ENCODE measurements at places on chromosomes 5 and 9.

GRCh38 chr5:78747705-78748359 lies 99.3 kb upstream of the LHFPL2 start:
- no peak for DNase-seq

DNA sequence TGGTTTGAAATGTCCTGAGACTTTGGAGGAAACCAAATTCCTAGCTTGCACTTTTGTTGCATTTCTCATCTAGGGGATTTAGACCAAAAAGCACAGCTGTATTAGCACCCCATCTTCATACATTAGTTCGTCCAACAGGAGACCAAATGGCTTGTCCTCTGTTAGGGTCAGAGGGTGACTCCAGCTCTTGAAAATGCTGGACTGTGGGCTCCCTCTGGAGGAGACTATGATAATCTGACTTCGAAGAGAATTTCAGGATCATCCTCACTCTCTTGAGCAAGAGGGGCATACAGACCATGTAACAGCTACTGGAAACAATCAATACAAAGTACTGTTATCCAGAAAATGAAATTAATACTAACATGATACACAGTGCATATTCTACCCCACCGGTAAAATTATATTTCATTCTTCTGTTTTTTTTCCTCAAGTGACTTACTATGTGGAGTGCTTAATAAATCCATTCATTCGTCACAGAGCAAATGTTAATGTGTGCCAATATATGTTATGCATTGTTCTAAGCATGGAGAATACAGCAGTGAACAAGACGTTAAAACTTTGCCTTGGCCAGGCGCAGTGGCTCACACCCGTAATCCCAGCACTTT lies 63.7 kb upstream of the PPP2CA start:
- peak; percentile 73 for DNase-seq

DNA sequence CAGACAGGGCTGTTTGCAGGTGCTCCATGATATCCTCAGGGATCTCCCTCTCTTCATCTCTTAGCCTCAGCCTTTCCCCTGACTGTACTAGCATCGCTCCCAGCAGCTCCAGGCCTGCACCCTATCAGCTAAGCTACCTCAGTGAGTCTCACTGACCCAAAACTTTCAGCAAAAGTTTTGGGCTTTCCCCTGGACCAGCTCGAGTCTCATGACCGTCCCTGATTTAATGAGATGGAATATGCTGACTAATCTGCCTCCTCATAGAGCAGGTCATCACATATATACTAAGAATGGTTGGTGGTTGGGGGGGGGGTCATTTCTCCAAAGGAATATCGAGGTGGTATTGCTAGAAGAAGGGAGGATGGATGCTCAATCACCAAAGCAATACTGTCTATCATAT lies 151.5 kb downstream of the NR3C1 start:
- no peak for DNase-seq

- DNase-seq, result peak; percentile 88
Measured at GRCh38 chr5:15501091-15501791, 1.3 kb downstream of the FBXL7 start.

- DNase-seq, result no peak
Measured at GRCh38 chr5:93741136-93741811, at the start of gene POU5F2. Gene POU5F2 (minus strand): TSS chr5:93741600. CDS start chr5:93741563, 37 bp downstream.

- no peak for DNase-seq
Measured at GRCh38 chr5:39191216-39191615, 28.1 kb downstream of the FYB1 start.

DNA sequence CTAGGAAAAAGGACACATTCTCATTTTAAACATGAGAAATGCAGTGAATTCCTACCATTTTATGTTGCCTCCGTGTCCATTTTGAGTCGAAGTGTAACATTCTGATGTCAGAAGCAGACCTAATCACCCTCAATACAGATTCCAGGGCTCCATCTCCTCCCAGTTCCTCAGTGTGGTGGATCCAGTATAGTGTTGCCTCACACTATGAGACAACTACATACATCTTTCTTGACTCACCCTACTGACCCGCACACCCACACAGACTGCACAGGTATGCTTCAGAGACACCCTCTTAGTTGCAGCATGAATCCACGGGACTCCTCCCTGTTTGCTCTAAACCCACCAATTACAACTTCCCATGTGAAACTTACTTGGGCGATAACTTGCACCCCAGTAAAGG lies 564.9 kb downstream of the SEMA5A start:
- DNase-seq, result no peak

GRCh38 chr9:85258823-85259370 lies 482.9 kb downstream of the AGTPBP1 start:
- DNase-seq, result peak; percentile 92

- no peak for DNase-seq
Measured at GRCh38 chr5:126868338-126869004, 91.5 kb downstream of the LMNB1 start.

GRCh38 chr9:86464242-86464641 lies 110.0 kb upstream of the TUT7 start:
- DNase-seq, result no peak

DNA sequence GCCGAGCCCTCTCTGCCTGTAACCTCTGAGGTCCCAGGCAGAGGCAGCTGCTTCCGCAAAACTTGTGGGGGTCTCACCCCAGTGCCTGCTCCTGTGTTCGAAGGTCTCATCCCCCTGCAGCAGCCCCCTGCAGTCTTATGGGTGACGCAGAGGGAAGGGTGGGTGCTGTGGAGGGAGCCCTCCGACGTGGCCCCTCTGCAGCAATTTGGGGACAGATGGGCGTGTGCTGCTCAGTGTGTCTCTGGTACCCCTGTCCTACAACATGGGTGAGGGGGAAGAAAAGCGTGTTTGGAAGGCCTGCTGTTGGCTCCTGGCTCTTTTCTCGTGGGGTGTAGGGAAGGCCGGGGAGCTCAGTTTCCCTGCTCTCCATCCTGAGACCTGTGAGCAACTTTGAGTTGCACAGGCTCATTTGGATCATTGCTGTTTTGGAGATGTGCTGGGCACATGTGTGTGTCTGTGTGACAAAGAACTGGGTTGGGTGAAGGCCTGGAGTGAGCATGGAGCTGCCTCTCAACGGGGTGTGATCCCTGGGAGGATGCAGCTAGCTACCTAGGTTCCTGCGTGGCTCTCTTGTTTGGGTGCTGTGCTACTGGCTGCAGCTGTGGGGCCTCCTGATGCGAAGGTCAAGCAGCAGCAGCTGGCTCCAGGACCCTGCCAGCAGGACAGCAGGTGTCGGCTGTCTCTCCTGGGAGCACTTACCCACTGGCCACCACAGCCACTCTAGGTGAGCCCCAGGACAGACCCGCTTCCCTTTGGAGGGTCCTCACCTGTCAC lies 179.6 kb upstream of the PITX1 start:
- no peak for DNase-seq

DNA sequence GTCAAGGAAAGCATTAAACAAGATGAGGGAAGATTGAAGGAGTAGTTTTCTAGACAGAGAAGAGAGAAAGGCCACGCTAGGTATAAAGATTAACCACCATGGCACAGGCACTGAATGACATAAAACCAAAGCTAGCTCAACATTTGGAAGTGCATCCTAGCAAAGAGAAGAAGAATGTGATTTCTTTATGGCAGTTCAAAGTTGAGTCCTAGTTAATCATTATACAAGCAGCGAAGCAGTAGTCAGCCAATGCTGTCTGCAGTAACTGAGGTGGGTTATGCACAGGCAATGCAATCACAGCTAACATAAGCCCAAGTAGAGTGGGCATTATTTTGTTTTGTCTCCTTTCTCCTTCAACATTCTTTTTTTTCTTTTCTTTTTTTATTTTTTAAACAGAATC lies 24.0 kb upstream of the ANKRD31 start:
- no peak for DNase-seq

- no peak for DNase-seq
Measured at GRCh38 chr5:95720094-95720786, 10.9 kb upstream of the RHOBTB3 start.

- DNase-seq, result no peak
Measured at GRCh38 chr5:32563614-32564013, 21.7 kb upstream of the SUB1 start.

DNA sequence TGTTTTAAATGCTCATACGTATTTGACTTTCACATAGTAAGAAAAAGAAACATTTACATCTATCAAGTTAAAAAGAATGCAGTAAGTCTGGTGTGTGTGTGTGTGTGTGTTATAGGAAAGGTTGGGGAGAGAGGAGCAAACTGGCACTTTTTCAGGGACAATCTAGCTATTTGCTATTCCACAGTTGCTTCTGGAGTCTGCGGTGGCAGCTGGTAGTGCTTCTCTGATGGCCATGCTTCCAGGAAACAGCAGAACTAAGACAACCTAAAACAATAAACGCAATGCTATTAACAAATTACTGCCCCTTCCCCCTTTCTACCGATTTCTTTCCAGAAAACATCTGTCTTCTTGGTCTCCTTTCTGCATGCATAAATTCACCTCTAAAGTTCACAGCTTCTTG lies 70.0 kb upstream of the CDH10 start:
- no peak for DNase-seq

DNA sequence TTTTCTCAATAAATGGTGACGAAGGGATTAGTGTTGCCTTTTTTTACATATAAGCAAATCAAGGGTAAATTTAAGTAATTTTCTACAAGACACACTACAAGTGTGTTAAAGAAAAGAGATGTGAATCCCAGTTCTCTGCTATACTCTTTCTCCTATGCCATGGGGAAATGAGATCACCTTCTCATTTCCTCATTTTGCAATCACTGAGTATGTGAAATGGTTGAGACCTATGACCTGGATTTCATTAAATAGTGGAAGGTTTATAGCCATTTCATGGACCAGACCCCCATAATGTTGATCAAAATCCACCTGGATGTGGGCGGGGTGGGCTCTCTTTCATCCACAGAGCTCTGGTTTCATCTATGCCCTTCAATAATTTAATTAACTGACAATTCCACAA lies 66.9 kb upstream of the SLIT3 start:
- DNase-seq, result no peak

DNA sequence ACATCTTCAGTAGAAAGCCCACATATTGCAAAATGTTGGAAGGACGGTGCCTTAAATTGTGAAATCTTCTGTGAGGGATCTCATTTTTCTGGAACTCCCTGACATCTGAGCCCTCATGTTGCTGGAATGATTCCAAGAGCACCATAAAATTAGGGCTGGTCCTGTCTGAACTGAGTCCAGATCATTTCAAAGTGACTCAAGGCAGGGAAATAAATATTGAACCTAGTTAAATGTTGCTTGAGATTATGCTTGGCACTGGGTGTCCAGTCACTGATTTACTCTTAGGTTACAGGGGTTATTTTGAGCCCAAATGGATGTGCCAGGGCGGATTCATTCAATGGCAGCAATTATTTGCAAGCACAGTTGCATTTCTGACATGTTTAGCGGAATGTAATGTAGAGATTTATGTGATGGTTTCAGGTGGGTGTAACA lies 437.0 kb downstream of the PIK3R1 start:
- no peak for DNase-seq

- DNase-seq, result no peak
Measured at GRCh38 chr5:112703866-112704820, 33.5 kb upstream of the APC start.

DNA sequence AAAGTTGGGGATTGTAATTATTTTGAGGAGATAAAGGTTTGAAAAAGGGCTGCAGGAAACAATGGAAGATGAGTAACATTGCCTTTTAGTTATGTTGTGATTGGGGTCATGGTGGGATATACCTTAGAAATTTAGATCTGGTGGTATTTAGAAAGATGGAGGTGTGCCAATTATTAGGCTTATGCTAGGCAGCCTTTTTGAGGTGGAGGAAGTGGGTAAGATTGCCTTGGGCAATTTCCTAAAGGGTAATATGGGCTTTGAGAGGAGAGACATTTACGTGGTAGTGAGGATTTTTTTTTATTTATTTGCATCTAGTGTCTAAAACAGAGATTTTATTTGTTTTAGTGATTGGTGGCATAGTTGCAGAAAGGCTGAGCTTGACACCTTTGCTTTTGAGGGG lies 10.5 kb downstream of the HSPA4 start:
- DNase-seq, result no peak

DNA sequence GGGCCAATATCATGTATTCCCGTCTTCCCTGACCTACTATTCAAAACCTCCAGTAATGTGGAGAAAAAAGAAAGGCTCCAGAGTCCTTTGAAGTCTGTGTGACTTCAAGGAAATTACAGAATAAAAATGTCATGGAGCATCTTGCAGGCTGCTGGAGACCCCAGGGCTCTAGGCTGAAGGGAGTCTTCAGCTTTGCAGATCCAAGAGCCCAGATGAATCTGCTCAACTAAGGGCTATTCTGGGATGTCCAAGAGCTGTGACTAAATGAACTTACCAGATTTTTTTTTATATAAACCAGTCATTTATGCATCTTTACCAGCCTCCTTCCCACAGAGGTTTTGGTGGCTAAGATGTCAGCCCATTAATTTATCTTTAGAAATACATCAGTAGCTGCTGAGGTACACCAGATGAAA lies 167.3 kb downstream of the MUSK start:
- DNase-seq, result no peak

- no peak for DNase-seq
Measured at GRCh38 chr9:113690055-113690740, 185.9 kb upstream of the ZNF618 start.

- no peak for DNase-seq
Measured at GRCh38 chr5:95080030-95080429, 204.9 kb downstream of the MCTP1 start.

DNA sequence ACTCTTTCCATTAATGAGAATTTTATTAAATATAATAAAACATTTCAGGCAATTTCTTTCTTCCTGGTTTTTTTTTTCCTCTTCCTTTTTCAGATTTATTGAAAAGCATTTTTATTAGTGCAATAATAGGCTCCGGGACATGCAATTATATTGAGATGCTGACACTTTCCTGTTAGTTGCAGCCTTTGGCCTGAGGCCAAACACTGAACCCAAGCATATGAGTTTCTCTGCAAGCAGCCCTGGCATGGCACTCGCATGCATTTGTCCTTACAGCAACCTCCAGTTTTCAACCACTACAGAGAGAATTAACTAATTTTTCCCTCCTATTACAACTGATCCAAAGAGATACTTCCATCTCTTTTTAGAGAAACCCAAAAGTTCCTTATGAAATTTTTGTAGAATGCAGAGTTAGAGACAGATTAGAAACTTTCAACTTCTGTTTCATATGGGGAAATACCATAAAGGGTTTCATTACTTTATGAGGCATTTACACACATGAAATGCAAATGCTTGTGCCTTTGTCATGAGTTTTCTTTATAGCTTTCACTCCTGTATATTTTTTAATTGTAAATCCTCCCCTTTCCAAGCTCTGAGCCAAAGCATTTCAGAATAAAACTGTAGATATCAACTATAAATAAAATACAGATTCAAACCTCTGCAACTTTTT lies 183.0 kb downstream of the CETN3 start:
- no peak for DNase-seq

DNA sequence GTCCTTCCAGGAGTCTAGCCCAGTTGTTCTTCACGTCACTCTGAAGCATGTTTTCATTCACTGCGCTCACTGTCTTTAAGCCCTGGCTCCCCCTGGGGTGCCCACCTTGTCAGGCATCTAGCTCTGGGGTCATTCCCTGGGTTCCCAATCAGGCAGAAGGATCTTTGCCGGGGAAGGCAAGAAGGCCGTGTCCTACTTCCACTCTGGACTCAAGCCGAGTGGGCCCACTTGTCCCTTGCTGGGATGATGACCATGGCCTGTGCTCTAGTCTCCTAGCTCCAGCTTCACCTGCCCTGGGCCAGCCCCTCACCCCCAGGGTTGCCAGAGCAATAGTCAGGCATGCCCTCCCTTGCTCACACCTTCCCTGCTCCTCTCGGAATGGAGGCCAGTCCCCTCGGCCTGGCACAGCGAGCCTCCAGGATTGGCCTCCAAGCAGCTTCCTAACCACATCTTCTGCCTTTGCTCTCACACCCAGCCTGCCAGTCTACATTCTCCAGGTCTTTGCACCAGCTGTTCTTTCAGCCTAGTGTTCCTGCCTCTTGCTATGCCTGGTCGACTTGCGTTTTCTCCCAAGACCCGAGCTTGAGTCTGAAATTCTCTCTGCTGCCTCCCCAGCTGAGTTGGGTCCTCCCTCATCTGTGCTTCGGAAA lies 32.2 kb upstream of the PSD2 start:
- no peak for DNase-seq

GRCh38 chr5:143559586-143560109 lies 156.2 kb upstream of the NR3C1 start:
- no peak for DNase-seq
